ENCODE measurements at places on chromosomes 5 and 9. TPM values are rescaled to one million over a fixed set of nuclear protein-coding genes. Genes with fewer than 3 reads are reported as not detected.

The PHF24 gene
- not detected for total RNA-seq

The LRRC14B gene
- total RNA-seq: not detected

The OR1J2 gene
- total RNA-seq: not detected

The TRIM36 gene
- 0.13 TPM for total RNA-seq

The NAIP gene
- total RNA-seq: 6.3 TPM

The SH2D3C gene
- not detected for total RNA-seq

DNA sequence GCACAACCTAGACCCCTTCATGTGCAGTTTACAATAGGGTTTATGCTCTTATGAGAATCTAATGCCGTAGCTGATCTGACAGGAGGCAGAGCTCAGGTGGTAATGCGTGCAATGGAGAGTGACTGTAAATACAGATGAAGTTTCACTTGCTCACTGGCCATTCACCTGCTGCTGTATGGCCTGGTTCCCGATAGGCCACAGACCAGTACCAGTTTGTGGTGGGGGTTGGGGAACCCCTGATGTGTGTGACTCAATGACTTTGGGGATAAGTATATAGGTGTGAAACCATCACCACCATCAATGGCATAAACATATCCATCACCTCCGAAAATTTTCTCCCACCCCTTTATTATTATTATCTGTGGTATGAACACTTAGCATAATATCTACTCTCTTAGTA lies 42.1 kb downstream of the TLR4 start:
- no peaks in the 10 kb centered on the region for H3K4me1 ChIP-seq
- H3K27me3 ChIP-seq: peaks cover 14% of the 10 kb centered on the region
- H3K36me3 ChIP-seq: no peaks in the 10 kb centered on the region
- no peak overlapping the region for H3K4me3 ChIP-seq
- no peak overlapping the region for H3K27ac ChIP-seq

DNA sequence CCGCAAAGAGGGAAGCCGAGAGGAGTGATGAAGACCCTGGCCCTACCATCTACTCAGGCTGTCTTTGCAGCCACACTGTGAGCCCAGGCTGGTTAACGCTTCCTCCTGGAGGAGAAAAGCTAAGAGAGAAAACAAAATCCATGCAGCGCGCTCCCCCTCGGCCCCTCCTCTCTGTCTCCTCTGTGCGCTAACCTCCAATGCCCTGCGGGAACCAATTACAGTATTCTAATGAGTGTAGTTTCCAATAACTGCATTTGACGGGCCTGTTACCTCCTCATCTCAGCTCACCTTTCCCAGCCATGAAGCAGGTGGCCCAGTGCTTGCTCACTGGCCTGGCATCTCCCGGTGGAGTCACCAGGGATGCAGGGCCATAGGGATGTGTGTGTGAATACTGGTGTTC lies 565.5 kb downstream of the EBF1 start:
- DNase-seq: no peak
- no peaks in the 10 kb centered on the region for H3K27me3 ChIP-seq
- H3K36me3 ChIP-seq: no peaks in the 10 kb centered on the region

GRCh38 chr5:169753795-169754194 lies 116.7 kb downstream of the DOCK2 start:
- no peak overlapping the region for H3K4me3 ChIP-seq
- peaks cover 25% of the 10 kb centered on the region for H3K4me1 ChIP-seq
- H3K27me3 ChIP-seq: no peaks in the 10 kb centered on the region
- peak overlapping the region; percentile 28 for H3K27ac ChIP-seq
- H3K36me3 ChIP-seq: no peaks in the 10 kb centered on the region

GRCh38 chr5:163585206-163585605 lies 79.8 kb downstream of the MAT2B start:
- peak; percentile 84 for DNase-seq
- peaks cover 28% of the 10 kb centered on the region for H3K4me1 ChIP-seq
- no peak overlapping the region for H3K4me3 ChIP-seq

GRCh38 chr9:91915524-91916263 lies 34.3 kb downstream of the ROR2 start:
- H3K27ac ChIP-seq: no peak overlapping the region
- H3K4me1 ChIP-seq: no peaks in the 10 kb centered on the region
- no peaks in the 10 kb centered on the region for H3K36me3 ChIP-seq
- no peak for DNase-seq
- no peaks in the 10 kb centered on the region for H3K27me3 ChIP-seq

DNA sequence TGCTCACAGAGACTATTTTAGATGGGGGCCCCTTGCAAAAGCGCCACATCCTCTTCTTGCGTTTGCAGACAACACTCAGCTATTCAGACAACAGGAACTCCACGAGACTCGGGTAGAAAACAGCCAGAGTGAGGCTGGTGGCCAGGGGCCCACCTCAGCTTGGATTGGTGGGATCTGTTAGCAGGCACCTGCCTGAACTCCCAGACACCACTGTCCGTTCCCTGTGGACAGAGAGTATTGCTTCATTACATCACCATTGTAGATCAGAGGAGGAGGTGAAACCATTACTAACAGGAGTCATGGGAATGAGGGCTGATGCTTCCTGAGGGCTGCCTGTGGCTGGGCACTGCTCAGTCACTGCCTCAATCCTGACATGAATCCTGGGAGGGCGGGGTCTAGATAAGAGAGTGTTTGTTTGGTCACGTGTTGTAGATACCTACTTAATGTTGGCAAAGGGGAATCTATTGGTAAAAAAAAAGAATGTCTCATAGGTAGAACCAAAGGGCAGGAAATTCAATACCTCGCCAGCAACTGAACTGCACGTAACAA lies 4.4 kb upstream of the RAPGEF1 start:
- no peaks in the 10 kb centered on the region for H3K4me1 ChIP-seq
- no peaks in the 10 kb centered on the region for H3K36me3 ChIP-seq
- DNase-seq: peak; percentile 40
- H3K4me3 ChIP-seq: no peak overlapping the region
- no peaks in the 10 kb centered on the region for H3K27me3 ChIP-seq

- H3K27me3 ChIP-seq: no peaks in the 10 kb centered on the region
- H3K4me3 ChIP-seq: no peak overlapping the region
- DNase-seq: no peak
- H3K36me3 ChIP-seq: no peaks in the 10 kb centered on the region
- H3K4me1 ChIP-seq: peaks cover 26% of the 10 kb centered on the region
These were observed 5.8 kb upstream of the ST6GALNAC6 start for GRCh38 chr9:127905004-127905728.

GRCh38 chr5:170648541-170648940 lies 135.0 kb upstream of the GABRP start:
- DNase-seq: peak; percentile 27
- H3K4me3 ChIP-seq: no peak overlapping the region
- H3K4me1 ChIP-seq: no peaks in the 10 kb centered on the region
- no peaks in the 10 kb centered on the region for H3K36me3 ChIP-seq
- H3K27me3 ChIP-seq: peaks cover 24% of the 10 kb centered on the region

GRCh38 chr9:95901506-95901905 lies 26.0 kb downstream of the ERCC6L2 start:
- H3K4me3 ChIP-seq: no peak overlapping the region
- H3K27me3 ChIP-seq: no peaks in the 10 kb centered on the region
- 0 out of 2 replicates have a peak, but pooled peaks cover 7% of the 10 kb centered on the region for H3K4me1 ChIP-seq
- no peaks in the 10 kb centered on the region for H3K36me3 ChIP-seq
- DNase-seq: no peak

DNA sequence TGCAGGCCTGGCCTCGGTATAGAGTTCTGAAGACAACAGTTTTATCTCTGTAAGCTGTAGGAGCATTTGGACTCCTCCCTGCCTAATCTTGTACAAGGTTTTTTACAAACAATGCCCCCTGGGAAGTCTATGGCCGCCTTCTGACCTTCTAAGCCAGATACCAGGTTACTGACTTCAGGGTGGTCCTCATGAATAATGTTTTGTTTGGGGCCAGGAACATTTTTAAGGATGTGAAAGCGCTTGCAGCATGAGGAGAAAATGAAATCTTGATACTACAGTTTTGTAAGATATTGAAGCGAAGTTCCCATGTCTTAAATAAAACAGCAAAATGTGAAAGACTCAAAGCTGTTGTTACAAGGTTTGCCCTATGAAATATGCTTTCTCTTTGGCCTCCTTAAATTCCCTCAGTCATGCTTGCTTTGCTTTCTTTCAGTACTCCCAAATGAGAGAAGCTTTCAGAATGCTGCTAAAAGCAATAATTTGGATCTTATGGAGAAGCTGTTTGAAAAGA lies 5.2 kb downstream of the ANKDD1B start:
- H3K36me3 ChIP-seq: no peaks in the 10 kb centered on the region
- H3K27me3 ChIP-seq: no peaks in the 10 kb centered on the region
- no peak overlapping the region for H3K4me3 ChIP-seq
- no peak overlapping the region for H3K27ac ChIP-seq
- no peak for DNase-seq
- H3K4me1 ChIP-seq: no peaks in the 10 kb centered on the region

GRCh38 chr9:133584559-133585476 lies 24.4 kb downstream of the FAM163B start:
- no peaks in the 10 kb centered on the region for H3K4me1 ChIP-seq
- peaks cover 64% of the 10 kb centered on the region for H3K27me3 ChIP-seq
- no peak overlapping the region for H3K27ac ChIP-seq
- no peak overlapping the region for H3K4me3 ChIP-seq
- DNase-seq: peak; percentile 42
- H3K36me3 ChIP-seq: no peaks in the 10 kb centered on the region

- no peaks in the 10 kb centered on the region for H3K27me3 ChIP-seq
- no peak overlapping the region for H3K27ac ChIP-seq
- H3K4me1 ChIP-seq: peaks cover 19% of the 10 kb centered on the region
These were observed 44.6 kb downstream of the FOCAD start for GRCh38 chr9:20728493-20729220.

DNA sequence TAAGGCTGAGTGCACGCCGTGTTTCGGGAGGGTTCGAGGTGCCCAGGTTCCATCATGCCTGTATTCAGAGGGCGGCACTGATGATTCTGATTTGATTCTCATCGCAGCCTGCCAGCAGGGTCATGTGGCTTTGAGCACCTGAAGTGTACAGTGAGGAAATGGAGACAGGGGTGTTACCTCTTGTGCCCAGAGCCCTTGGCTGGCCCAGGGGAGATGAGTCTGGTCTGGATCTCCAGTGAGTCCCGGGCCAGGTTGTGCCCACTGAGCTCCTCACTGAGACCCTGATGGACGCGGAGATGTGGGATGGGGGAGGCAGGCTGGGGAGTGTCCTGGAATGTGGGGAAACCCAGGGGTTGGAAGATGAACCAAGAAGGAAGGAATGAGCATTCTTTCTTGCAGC lies 54.7 kb downstream of the GADD45G start:
- H3K4me1 ChIP-seq: no peaks in the 10 kb centered on the region
- no peak overlapping the region for H3K27ac ChIP-seq
- H3K4me3 ChIP-seq: no peak overlapping the region

DNA sequence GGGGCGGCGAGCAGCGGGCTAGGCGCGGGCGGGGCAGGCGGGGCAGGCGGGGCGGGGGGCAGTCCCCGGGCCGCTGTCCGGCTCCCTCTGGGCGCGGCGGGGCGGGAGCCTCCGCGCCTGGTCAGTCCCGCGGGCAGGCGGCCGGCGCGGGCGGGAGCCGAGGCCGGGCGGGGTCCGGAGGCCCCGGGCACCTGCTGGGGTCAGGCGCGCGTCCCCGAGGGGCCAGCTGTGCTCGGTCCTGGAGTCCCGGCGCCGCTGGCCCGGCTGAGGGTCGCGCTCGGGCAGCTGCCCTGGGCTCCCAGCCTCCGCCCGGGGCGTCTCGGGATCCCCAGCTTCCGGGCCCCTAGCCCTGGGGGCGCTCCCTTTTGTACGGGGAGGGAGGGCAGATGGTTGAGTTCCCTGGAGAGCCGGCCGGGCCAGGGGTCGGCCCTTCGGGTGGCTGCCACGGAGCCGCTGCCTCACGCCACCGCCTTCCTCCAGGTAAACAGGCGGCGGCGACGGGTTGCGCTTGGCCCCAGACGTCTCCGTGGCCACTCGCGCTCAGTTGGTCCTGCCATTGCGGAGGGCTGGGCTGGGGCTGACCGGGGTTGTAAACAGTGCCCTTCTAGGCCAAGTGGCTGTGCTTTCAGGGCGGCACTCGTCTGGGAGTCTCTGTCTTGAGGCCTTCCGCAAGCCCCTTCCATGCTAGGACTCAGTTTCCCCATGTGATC lies 473 bp downstream of the ZBTB34 start:
- H3K4me1 ChIP-seq: peaks cover 22% of the 10 kb centered on the region
- H3K27me3 ChIP-seq: peaks cover 4% of the 10 kb centered on the region
- peak overlapping the region; percentile 60 for H3K27ac ChIP-seq
- peak overlapping the region; percentile 89 for H3K4me3 ChIP-seq
- peak; percentile 65 for DNase-seq

DNA sequence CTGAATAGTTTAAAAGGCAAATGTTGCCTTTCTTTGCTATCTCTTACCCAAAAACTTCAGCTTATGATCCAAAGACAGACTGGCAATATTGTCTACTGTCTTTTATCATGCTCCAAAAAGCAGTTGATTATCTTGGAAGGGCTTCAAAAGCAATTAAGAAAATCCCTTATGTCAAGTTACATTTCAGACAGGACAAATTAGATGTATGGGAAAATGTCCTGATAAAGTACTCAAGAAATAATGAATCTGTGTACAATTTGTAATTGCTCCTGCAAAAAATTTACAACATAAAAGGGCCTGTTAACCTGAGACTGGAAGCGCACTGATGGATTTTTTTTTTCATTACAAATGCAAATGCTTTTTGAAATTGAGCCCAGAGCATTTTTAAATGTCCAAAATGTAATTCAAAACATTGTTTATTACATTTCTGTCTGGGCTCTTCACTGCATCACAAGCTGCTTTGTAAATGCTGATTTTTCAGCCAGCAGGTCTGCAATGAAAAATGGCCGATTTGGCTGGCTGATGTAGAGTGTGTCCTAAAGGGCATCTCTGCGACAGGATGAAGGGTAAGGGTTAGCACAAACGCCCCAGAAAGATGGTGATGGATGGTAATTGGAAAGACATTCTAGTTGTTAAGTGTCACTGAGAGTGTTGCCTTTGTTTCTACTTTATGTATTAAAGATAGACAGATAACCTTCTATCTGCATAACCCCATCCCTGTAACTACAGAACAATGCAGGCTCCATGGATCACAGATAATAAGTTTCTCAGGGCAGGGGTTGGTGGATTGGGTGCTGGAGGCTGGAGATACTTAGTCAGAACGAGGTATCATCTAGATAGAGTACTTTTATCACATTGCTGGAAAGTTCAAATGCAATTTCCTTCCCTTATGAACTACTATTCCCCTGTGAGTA lies 27.0 kb downstream of the MAT2B start:
- peaks cover 13% of the 10 kb centered on the region for H3K27me3 ChIP-seq
- H3K4me3 ChIP-seq: no peak overlapping the region

- peaks cover 40% of the 10 kb centered on the region for H3K27me3 ChIP-seq
- H3K36me3 ChIP-seq: no peaks in the 10 kb centered on the region
- H3K4me1 ChIP-seq: no peaks in the 10 kb centered on the region
- H3K4me3 ChIP-seq: no peak overlapping the region
- no peak for DNase-seq
These were observed 506 bp downstream of the ADAMTS19 start for GRCh38 chr5:129460672-129460935.

GRCh38 chr5:103889500-103890209 lies 327.1 kb upstream of the NUDT12 start:
- no peak for DNase-seq
- no peaks in the 10 kb centered on the region for H3K4me1 ChIP-seq
- H3K27me3 ChIP-seq: no peaks in the 10 kb centered on the region
- no peak overlapping the region for H3K4me3 ChIP-seq
- H3K27ac ChIP-seq: no peak overlapping the region

DNA sequence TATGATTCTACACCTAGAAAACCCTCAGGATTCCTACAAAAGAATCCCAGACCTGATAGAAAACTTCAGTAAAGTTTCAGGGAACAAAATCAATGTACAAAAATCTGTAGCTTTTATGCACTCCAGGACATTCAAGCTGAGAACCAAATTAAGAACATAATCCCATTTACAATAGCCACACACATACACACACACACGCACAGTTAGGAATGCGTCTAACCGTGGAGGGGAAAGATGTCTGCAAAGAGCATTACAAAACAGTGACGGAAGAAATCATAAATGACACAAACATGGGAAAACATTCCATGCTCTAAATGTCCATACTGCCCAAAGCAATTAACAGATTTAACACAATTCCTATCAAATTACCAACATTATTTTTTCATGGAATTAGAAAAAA lies 51.4 kb upstream of the CAST start:
- no peak for DNase-seq
- no peak overlapping the region for H3K27ac ChIP-seq
- H3K27me3 ChIP-seq: no peaks in the 10 kb centered on the region
- H3K4me3 ChIP-seq: no peak overlapping the region
